ENCODE measurements at places on chromosomes 3 and 15. TPM values are rescaled to one million over a fixed set of nuclear protein-coding genes. Genes with fewer than 3 reads are reported as not detected.

The GHSR gene
- total RNA-seq = not detected

The ATP2B2 gene
- under 0.01 TPM for total RNA-seq

The NT5DC2 gene
- 161 TPM for total RNA-seq

- no peak for DNase-seq
Observed at GRCh38 chr15:66006986-66007385, 137.7 kb downstream of the RAB11A start.

- DNase-seq = no peak
Observed at GRCh38 chr3:119571230-119571629, 8.1 kb upstream of the ADPRH start.

GRCh38 chr3:8286086-8286485 lies 215.5 kb upstream of the LMCD1 start:
- DNase-seq = no peak

GRCh38 chr3:175851541-175851940 lies 992.4 kb downstream of the NAALADL2 start:
- DNase-seq = no peak

DNA sequence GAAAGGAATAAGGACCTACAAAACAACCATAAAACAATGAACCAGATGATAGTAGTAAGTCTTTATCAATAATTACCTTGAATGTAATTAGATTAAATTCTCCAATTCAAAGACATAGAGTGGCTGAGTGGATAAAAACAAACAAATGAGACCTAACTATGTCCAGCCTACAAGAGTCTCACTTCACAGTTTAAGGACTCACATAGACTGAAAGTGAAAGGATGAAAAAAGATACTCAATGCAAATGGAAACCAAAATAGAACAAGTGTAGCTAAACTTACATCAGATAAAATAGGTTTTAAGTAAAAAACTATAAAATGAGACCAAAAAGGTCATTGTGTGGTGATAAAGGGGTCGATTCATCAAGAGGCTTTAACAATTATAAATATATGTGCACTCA lies 21.9 kb upstream of the NR1I2 start:
- no peak for DNase-seq

Data from IMR-90 (cell line).